ENCODE measurements at places on chromosomes 11 and 22.

GRCh38 chr22:27791159-27791858 lies 10.2 kb downstream of the MN1 start:
- no peak for DNase-seq

DNA sequence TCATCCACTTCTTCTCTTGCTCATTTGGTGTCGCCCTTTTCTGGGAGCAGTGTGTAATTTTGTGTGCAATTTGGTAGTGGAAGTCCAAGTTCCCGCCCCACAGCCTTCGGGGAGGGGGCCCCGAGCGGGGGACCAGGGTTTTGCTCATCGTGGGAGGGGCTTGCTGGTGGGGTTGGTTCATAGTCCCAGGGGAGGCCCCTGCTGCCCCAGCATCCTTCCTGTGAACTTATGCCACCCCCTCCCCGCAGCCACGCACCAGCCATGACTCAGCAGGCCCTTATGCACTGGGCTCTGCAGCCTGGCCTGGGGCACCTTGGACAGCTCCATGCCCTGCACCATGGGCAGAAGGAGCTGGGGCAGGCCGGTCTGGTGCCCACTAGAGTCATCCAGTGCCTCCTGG lies 1183.6 kb downstream of the BRD1 start:
- DNase-seq, result peak; percentile 23

- no peak for DNase-seq
Measured at GRCh38 chr22:45575607-45576272, 73.1 kb downstream of the FBLN1 start.

- DNase-seq, result peak; percentile 72
Measured at GRCh38 chr11:47979378-47980087, 826 bp upstream of the PTPRJ start.

DNA sequence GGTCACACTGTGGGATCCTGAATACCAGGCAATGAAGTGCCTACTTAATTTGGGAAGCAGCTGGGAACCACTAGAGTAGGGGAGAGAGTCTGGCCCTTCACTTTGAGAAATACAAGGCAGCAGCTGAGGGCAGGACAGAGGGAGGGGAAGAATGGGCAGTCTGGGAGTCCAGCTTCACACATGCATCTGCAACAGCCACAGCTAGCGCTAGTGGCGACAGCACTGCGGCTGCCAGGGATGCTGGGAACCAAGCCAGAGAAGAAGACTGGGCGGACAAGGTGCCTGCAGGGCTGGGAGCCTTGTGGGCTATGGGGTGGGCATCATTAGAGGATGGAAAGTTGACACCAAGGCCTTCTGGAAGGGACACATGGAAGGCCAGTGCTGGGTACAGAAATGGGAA lies 15.8 kb downstream of the SCUBE2 start:
- DNase-seq, result no peak

- DNase-seq, result peak; percentile 65
Measured at GRCh38 chr11:65854161-65854592, 3.8 kb downstream of the CFL1 start.

DNA sequence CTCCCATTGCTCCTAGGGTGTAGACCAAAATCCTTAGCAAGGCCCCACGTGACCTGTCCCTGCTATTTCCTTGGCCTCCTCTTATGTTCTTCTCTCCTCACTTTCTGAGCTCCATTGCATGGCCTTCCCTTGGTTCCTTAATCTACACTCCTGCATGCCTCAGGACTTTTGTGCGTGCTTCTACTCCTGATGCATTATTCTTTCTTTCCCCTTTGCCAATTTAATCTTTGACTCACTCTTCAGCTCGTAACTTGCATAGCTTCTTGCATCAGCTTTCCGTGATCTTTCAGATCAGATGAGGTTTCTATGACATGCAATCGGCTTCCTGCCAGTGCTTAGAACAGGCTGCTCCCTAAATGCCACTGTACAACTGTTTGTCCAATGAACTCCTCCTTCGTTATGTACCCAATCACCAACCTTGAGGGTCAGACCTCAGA lies 261.6 kb upstream of the CADM1 start:
- DNase-seq, result no peak

GRCh38 chr22:33561149-33561807 lies 359.0 kb downstream of the LARGE1 start:
- DNase-seq, result peak; percentile 47

DNA sequence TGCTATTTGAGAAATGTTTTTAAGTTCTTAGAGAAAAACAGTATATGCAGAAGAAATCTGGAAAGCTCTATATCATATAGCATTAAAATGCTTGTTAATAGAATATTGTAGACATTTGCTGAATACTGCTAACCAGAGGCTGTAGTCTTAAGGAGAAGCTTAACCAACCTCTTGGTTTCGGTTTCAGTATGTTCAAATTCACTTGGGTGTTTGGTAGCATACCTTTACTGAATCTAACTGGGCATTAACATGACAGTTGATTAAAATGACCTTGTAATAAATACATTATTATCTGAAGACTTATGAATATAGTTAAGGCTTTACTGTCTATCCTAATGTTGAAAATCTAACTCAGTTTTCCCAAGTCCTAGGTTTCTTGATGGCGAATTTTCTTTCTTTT lies 5.4 kb downstream of the PCF11 start:
- DNase-seq, result no peak

GRCh38 chr22:43550672-43551071 lies 138.9 kb downstream of the MPPED1 start:
- DNase-seq, result no peak

DNA sequence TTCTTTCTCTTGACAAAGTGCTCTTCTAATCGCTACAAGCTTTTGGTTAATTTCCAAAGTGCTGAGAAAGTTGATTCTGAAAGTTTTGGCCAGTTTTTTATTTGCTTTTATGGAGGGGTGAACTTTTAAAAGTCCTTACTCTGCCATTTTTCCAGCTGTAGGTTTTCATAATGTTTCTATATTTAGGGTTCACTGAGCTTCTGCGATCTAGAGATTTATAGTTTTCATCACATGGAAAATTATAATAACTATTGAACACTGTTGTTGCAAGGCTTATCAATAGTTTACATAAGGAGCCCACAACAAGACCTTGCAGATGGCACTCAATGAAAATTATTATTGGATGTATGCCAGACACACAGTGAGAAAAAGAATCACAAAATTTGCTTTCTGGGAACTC lies 55.1 kb downstream of the DLG2 start:
- no peak for DNase-seq

DNA sequence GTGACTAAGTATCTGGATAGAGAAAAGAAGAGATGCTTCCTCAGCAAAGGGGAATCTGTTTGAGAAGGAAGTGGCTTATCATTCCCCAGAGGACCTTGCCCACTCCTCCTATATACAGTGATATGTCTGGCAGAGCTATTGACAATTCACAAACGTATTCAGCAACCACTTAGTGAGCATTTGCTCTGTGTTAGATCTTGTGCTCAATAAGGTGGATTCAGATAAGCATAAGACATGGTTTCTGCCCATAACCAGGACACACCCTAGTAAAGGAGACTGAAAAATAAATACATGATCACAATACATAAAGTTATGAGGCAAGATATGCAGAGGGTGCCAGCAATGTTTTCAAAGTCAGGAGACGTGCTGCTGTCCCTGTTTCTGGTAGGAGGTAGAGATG lies 1.4 kb downstream of the TMEM9B start:
- DNase-seq, result no peak

DNA sequence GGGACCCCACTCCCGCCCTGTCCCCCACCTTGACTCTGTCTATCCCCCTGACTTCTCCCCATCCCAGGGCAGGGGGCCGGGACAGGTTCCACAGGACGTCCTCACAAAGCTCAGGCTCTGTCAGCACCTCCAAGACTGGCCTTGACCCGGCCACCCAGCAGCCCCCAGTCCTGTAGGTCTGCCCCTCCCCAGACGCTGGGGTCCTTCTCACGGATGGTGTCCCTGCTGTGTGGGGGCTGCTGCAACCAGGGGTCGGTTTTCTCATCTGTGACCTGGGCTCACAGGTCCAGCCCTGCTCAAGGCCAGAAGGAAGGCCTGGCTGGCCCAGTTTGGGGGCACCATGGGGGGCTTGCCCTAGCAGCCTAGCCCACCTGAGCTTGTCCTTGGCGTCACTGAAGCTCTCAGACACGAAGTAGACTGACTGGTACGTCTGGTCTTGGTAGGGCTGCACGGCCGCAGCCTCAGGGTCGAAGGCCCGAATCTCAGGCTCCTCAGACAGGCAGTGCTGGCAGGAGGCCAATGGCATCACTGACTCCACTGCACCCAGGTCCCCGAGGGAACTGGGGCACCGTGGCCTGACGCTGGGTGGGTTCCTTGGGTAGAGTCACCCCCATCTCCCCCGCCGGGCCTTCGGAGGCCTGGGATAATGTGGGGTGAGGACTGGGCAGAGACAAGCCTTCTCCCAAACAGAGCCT lies 4.0 kb upstream of the INS start:
- DNase-seq, result no peak
